ENCODE measurements at places on chromosomes 11 and 22.

GRCh38 chr11:88799771-88800500, 265.8 kb downstream of the GRM5 start:
- no peak for DNase-seq

- DNase-seq = no peak
Measured at GRCh38 chr22:28053896-28054818, 135.1 kb upstream of the PITPNB start.

GRCh38 chr11:92644595-92645445, 324.6 kb upstream of the MTNR1B start:
- no peak for DNase-seq

- no peak for DNase-seq
Measured at GRCh38 chr22:35977136-35977535, 51.5 kb downstream of the RBFOX2 start.

DNA sequence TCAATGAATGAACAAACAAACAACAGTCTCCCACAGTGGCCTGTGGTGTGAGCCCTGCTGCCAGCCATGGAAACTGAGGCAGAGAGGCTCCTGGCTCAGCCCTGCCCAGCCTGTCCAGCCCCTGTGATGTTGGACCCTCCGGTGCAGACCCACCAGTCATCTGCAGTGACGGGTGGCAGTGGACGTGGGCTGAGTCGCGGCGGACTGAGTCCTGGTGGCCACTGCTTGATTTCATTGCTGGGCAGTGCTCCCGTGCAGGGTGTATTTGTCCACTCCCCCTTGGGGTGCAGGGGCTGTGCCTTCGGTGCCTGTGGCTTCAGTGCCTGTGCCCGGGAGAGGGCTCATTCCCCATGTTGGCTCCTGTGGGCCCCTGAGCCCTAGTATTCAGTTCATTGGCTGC, 31.9 kb upstream of the MUC5AC start:
- no peak for DNase-seq

- DNase-seq = no peak
Measured at GRCh38 chr22:23055449-23056179, 14.7 kb upstream of the GNAZ start.

- no peak for DNase-seq
Measured at GRCh38 chr11:13206086-13206640, 71.4 kb upstream of the BMAL1 start.

GRCh38 chr11:10588904-10589303, 20.4 kb upstream of the LYVE1 start:
- DNase-seq = peak; percentile 61

GRCh38 chr11:79092791-79093353, 348.0 kb downstream of the TENM4 start:
- DNase-seq = no peak

GRCh38 chr11:130592056-130592455, 143.6 kb downstream of the ADAMTS15 start:
- DNase-seq = no peak

- DNase-seq = no peak
Measured at GRCh38 chr11:35145271-35145670, 6.3 kb downstream of the CD44 start.

DNA sequence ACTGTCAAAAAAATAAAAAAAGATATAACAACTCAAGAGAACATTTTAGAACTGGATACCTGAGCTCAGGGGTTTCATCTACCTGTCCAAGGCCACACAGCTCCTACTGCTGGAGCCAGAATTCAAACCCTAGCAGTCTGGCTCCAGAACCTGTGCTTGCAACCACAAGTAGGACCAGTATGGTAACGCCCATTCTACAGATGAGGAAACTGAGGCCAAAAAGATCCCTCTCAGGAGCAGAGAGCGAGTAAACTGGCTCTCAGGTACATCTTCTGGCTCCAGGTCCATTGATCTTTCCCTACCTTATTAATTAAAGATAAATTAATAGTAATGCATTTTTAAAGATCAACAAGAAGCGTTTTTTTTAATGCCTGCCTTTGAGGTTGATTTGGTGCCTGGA, 19.2 kb downstream of the P2RX3 start:
- DNase-seq = no peak

DNA sequence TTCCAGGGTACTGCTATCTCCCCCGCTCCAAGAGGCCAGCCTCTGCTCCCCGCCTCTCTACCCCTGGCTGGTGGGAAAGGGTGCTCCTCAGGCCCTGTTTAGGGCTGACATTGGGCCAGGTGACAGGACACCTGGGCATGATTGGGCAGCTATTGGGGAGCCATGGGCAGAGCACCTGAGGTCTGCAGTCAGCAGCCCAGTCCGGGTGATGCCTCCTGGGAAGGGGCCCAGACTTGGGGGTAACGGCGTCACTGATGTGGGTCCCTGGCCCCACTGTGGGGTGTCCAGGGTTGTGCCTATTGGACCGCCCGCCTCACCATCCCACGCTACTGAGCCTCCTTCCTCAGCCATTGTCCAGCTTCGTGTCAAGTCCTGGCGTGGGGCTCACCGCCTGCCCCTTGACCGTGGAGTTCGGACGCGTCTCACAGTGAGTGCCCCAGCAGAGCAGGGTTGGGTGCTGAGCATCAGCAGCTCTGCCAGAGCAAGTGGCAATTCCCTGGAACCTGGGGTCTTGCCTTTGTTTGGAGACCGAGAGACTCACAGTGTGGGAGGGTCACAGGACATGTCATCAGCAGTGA, 2.8 kb upstream of the GATD1 start:
- DNase-seq = no peak

GRCh38 chr11:114929351-114930000, 251.1 kb downstream of the NXPE2 start:
- DNase-seq = no peak

DNA sequence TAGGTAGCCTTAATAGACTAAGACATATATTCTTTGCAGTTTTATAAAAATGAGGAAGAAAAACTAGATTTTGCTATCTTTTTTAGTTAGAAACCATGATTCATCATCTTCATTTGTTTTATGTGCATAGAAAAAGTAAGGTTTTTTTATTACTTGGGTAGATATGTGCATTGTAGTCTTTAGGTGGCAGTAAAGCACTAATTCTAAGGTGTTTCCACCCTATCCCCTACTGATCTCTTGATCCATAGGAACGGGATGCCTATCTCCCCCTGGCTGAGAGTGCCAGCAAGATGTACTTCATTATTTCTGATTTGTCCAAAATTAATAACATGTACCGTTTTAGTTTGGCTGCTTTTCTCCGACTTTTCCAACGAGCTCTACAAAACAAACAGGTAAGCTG, 148.1 kb downstream of the DYNC2H1 start:
- no peak for DNase-seq

GRCh38 chr11:12599408-12600143, 74.6 kb upstream of the TEAD1 start:
- no peak for DNase-seq

- no peak for DNase-seq
Measured at GRCh38 chr11:123302751-123303195, 107.7 kb upstream of the CLMP start.

DNA sequence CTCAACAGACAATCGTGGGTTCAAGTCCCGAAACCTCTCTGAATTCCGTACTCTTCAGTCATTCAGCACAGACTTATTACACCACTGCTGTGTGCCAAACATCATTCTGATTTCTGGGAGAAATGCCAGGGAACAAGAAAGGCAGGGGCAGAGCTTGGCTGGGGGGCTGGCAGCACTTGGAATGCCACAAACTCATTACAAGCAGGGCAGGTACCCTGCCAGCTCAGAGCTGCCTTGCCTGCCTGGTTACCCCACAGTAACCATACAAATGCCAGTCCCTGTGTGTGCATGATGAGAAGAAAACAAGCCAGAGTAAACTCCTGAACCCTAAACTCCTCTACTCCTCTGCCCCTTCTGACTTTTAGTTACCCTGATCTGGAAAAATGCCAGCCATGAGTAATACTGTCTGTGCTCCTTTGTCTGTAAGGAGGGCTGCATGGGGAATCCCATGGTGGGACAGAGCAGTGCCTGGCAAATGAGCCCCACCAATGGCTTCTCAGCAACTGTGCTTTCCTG, 6.9 kb upstream of the RAD9A start:
- DNase-seq = no peak

- peak; percentile 57 for DNase-seq
Measured at GRCh38 chr11:95256321-95256779, 25.3 kb upstream of the SESN3 start.

DNA sequence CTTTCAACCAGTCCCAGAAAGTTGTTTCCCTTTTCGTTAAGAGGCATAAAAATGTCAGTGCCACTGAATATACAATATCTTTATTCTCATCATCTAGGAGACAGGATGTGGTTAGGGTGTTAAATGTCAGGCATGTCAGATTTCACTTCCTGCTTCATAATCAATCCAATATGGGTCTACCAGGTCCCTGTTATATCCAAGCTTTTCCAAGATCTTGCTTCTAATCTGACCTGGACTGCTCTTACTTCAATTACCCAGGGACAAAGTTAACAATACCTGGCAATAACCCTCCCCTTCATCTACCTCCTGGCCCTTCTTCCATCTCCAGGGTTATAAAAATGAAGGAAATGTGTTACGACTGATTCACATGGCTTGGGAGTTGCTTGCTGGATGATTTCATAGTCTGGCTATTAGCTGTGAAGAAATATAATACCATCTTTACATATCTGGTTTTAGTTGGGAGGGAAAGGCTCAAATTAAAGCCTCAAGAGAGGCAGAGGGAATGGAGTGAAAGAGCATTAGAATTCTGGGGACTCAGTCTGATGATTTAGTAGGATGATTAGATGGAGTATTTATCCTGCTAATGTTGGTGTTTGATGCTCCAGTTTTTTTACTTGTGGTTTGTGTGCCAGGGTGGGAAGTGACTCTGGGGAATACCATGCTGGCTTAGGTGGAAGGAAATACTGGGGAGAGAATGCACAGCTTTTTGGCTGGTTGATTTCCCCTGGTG, 534.3 kb downstream of the ETS1 start:
- peak; percentile 56 for DNase-seq

DNA sequence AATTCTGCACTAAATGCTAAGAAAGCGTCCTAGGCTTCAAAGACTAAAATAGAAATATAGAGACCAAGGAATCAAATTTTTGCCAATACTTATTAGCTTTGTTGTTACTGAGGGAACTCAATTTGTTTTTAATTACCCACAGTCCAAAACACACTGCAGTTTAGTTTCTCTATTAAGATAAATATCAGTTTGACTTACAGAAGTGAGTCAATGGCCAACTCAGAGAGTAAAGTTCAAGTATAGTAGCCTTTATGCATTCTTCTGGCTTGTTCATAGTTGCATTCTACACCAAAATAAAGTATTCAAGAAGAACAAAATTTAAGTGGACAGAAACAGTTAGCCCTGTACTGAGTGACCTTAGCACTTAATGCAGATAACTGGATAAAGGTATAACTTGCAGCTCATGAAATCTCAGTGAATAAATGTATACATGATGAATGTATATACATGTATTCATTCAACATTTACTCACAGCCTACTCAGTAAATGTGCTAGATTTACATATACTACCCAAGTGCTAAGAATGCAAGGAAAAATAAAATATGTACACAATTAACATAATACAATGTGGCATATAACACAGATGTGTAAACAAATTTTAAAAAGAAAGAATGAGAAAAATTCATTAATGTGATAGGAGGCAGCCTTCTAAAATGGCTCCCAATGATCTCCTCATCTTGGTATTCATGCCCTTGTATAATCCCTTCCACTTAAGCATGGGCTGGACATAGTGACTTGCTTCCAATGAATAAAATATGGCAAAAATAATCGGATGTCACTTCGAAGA, 9.7 kb upstream of the RNF141 start:
- no peak for DNase-seq

DNA sequence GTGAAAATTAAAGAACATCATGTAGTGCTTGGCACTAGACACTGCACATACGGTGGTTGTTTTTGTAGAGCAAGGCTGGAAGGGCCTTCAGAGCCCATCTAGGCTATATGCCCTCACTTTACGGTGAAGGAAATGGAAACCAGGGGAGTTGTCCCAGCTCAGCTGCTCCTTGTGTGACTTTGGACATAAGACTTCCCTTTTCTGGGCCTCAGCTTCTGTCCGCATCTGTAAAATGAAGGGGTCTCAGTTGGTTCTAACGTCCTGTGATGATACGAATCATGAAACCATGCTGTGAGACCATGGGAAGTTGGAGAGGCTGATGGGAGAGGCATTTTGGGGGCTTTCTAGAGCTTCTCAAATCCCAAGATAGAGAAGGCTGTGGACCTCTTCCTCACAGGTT, 4.7 kb downstream of the KCNE3 start:
- peak; percentile 42 for DNase-seq

GRCh38 chr22:44703255-44703870, 1.4 kb downstream of the PRR5 start:
- DNase-seq = no peak

- DNase-seq = no peak
Measured at GRCh38 chr22:29581799-29582198, 886 bp upstream of the NIPSNAP1 start.

GRCh38 chr22:19645391-19645790, 68.9 kb upstream of the SEPTIN5 start:
- no peak for DNase-seq

- no peak for DNase-seq
Measured at GRCh38 chr22:19398206-19398605, 33.3 kb downstream of the HIRA start.

DNA sequence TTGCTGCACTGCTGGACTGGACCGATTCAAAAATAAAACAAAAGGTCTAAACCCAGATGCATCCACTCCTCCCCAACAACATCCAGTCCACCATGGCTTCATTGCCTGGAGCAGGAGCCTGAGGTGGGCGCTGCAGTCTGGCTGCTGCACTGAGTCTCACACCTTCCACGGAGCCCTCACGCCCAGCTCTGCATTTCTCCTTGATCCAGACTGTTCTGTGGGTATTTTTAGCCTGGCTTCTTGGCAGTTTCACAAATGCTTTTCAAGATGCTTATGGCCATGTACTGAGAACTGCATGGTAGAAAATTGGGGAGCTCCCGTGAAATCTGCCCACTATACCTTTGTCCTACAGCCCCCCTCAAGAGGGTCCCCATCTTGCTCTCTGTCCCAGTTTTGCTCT, 53.3 kb upstream of the JAM3 start:
- no peak for DNase-seq

GRCh38 chr11:11763796-11764422, 77.9 kb upstream of the USP47 start:
- DNase-seq = no peak

GRCh38 chr11:115207166-115207591, 297.0 kb downstream of the CADM1 start:
- DNase-seq = no peak

DNA sequence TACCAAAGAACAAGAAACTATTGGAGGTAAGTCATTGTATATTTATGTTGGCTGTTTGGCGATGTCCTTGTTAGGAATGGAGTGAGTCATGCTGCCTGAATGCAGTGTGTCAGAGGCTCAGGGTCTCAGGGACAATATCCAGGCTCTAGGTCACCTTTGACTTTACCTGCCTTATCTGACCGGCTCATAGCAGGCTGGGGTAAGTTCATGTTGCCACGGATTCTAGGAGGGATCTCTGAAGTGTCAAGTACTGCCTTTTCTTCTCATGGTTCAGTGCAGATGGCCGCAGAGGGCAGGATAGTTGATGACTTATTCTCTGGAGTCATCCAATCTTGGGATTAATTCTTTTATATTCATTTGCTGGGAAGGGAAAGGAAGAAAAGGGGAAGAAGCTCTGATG, 53.2 kb downstream of the SPON1 start:
- no peak for DNase-seq

All from GF-D8 (cell line).